Thyroid gland (tissue), 4 donors: ENCODE measurements at places on chromosomes 7 and 10. TPM values are rescaled to one million over a fixed set of nuclear protein-coding genes. Genes with fewer than 3 reads are reported as not detected.
A peak's percentile ranks its signal among the peaks of the same experiment; 100 is the strongest.

The IFIT2 gene
- total RNA-seq = 4.3 TPM

The LBX1 gene
- not detected for total RNA-seq

The PLEKHA8 gene
- total RNA-seq = 10.0 TPM

The UCN3 gene
- not detected for total RNA-seq

The NRBF2 gene
- 9.3 TPM for total RNA-seq

The ATOH7 gene
- total RNA-seq = not detected

DNA sequence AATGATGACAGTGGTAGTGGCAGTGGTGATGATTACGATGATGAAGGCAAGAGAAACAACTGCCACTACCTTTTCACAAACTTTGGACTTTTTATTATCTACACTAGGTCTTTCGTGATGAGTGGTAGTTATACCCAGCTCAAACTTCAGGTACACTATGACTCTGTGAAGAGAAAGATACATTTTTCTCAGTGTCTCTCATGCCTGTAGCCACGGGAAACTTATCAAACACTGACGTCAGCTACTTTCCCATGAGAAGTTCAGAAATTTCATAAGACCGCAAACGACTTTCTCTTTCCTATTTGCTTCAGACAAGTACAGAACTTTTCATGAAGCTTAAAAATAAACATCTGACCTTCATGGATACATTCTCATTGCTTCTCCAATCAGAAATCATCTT, 57.0 kb downstream of the CALD1 start:
- H3K4me1 ChIP-seq = no peaks in the 10 kb centered on the region
- no peak overlapping the region for H3K4me3 ChIP-seq
- DNase-seq = no peak
- no peaks in the 10 kb centered on the region for H3K36me3 ChIP-seq
- H3K27ac ChIP-seq = peak overlapping the region; percentile 22

DNA sequence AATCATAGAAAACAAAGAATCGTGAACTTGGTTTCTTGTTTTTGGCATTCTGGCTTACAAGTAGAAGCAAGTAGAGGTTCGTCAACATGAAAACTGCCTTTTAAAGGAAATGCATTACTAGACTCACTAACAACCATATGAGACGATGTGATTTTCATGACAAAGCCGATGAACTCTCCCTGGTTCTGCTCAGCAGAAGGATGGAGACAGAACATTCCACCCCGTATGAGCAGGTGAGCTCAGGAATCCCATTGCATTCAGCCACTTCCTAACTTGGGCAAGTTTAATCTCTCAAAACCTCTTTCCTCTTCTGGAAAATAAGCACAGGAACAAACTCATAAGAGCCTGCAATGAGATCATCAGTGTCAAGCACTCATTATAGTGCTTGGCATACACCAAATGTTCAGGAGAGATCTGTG, 57.4 kb upstream of the SVIL start:
- H3K27me3 ChIP-seq = no peaks in the 10 kb centered on the region
- no peak overlapping the region for H3K4me3 ChIP-seq
- peak; percentile 48 for DNase-seq
- no peaks in the 10 kb centered on the region for H3K36me3 ChIP-seq
- peaks cover 47% of the 10 kb centered on the region for H3K4me1 ChIP-seq

GRCh38 chr7:8973601-8974000, 540.2 kb downstream of the NXPH1 start:
- DNase-seq = no peak
- H3K27me3 ChIP-seq = no peaks in the 10 kb centered on the region
- no peaks in the 10 kb centered on the region for H3K36me3 ChIP-seq

- no peaks in the 10 kb centered on the region for H3K4me1 ChIP-seq
- H3K4me3 ChIP-seq = no peak overlapping the region
- H3K36me3 ChIP-seq = no peaks in the 10 kb centered on the region
- no peaks in the 10 kb centered on the region for H3K27me3 ChIP-seq
Observed at GRCh38 chr10:83835945-83836745, 303.2 kb upstream of the GHITM start.

DNA sequence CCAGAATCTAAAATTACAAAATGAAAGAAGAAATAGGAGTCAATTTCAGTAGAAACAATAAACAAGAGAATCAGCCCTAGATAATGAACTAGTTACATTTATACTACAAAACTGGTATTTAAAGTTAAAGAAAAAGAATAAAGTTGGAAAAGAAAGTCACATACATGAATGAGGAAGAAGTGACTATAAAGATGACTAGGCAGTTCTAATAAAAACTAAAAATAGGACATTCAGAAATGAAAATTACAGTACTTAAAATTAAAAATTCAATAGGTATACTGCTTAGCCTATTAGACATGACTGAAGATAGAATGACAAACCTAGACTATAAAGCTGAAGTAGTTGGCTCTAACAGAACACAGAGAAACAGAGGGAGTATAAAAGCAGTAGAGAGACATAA, 108.8 kb downstream of the AHR start:
- no peaks in the 10 kb centered on the region for H3K27me3 ChIP-seq
- no peak for DNase-seq
- no peaks in the 10 kb centered on the region for H3K36me3 ChIP-seq
- no peak overlapping the region for H3K4me3 ChIP-seq

GRCh38 chr7:1368682-1369571, 90.3 kb downstream of the MICALL2 start:
- H3K4me3 ChIP-seq = no peak overlapping the region
- H3K4me1 ChIP-seq = no peaks in the 10 kb centered on the region
- no peak overlapping the region for H3K27ac ChIP-seq
- H3K36me3 ChIP-seq = no peaks in the 10 kb centered on the region

GRCh38 chr10:126169899-126170298, 218.4 kb downstream of the ADAM12 start:
- no peaks in the 10 kb centered on the region for H3K27me3 ChIP-seq
- H3K4me1 ChIP-seq = peaks cover 19% of the 10 kb centered on the region
- peak; percentile 72 for DNase-seq
- no peaks in the 10 kb centered on the region for H3K36me3 ChIP-seq

GRCh38 chr10:74841265-74841973, 15.0 kb downstream of the KAT6B start:
- peak; percentile 85 for DNase-seq
- H3K27ac ChIP-seq = peak overlapping the region; percentile 14
- no peak overlapping the region for H3K4me3 ChIP-seq
